ENCODE measurements at places on chromosomes 2 and 18. TPM values are rescaled to one million over a fixed set of nuclear protein-coding genes. Genes with fewer than 3 reads are reported as not detected.
A peak's percentile ranks its signal among the peaks of the same experiment; 100 is the strongest.

- no peak for DNase-seq
Observed at GRCh38 chr2:134039912-134040581, 213.8 kb upstream of the MGAT5 start.

KIAA2012 gene
- not detected for total RNA-seq

DNA sequence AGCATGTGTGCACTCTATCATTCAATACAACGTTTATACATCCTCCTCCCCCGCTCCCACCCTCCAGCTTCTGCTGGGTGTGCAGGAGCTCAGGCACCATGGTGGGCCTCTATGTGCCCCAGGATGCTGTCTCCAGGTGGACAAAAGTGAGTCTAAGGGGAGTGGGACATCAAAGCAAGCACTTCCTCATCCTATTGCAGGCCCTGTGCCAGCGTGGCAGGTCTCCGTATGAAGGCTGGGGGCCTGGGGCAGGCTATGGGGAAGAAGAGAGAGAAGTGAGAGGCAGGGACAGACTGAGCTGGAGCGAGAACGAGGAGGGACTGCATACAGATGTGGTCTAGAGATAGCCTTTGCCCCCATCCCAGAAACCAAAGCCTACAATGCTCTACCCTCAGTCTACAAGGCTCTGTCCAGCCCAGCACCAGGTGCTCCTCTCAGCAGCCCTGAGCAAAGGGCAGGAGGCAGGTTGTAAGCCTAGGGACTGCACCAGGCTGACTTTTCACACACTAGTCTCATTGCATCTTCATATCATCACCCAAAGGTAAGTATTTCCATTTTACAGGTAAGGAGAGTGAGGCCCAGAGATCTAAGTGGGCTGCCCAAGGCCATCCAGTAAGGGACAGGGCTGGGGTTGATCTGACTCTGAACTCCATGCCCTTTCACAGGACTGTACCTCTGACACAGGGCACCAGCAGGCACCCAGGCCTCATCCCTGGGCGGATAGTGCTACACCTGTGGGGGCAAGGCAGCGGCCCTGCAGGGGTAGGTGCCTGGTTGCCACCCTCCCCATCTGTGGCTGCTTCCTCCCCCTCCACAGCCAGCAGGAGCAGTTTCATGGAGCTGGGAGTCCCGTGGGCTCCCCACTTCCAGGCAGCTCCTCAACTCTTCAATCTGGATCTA lies 14.0 kb upstream of the ARID5A start:
- DNase-seq, result no peak

DNA sequence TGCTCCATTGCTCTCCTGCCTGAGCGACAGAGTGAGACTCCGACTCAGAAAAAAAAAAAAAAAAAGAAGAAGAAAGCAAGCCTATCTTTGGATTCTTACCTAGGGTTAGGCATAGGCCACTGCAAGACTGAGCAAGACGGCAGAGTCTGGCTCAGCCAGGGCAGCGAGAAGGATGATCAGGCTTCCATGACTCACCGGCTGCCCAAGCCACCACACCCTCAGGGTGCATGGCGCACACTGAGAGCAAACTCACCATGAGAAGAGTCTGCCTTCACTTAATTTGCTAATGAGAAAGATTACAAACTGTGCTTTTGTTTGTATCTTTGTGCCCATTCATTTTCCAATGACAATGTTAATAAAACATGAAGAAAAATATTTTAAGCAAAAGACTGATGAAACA lies 8.2 kb downstream of the FAM110C start:
- no peak for DNase-seq

DNA sequence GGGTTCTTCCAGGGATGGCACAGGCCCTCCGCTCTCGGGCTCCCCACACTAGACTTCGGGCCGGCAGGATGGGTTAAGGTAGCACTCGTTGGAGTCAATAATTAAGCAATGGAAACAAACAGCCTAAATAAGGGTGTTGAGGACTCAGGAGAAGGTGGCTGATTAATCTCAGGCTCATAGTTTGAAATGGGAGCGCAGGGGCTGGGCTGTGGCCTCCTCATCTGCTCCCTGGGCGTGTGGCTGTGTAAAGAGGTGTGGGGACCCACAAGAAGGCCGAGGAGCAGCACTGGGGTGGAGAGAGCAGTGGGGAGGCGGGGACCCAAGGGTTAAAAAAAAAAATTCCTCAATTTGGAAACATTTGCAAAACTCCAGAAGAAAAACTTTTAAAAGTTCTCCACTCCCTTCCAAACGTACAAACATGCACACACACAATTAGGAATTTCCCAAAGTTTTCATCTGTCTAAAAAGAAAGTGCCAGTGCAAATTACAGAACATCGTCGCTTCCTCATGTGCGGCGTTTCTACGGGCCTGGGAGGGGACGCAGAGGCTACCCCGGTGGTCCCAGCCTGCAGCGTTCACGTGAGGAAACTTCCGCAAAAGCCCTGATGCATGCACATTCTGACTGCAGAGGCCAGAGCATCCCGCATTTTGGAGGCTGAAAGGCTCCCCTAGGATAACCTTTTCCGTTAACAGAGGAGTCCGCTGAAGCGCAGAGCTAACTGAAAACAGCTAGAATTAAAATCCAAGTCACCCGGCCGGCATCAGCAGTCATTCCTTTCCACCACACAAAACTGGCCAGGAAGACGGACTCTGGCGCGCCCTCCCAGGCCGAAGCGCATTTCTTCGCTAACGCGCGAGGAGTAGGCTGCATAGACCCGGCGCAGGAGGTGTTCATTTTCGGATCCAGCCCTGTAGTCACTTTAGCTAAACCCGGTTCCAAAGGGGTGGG lies 1.0 kb upstream of the TUBB6 start:
- peak; percentile 78 for DNase-seq

DNA sequence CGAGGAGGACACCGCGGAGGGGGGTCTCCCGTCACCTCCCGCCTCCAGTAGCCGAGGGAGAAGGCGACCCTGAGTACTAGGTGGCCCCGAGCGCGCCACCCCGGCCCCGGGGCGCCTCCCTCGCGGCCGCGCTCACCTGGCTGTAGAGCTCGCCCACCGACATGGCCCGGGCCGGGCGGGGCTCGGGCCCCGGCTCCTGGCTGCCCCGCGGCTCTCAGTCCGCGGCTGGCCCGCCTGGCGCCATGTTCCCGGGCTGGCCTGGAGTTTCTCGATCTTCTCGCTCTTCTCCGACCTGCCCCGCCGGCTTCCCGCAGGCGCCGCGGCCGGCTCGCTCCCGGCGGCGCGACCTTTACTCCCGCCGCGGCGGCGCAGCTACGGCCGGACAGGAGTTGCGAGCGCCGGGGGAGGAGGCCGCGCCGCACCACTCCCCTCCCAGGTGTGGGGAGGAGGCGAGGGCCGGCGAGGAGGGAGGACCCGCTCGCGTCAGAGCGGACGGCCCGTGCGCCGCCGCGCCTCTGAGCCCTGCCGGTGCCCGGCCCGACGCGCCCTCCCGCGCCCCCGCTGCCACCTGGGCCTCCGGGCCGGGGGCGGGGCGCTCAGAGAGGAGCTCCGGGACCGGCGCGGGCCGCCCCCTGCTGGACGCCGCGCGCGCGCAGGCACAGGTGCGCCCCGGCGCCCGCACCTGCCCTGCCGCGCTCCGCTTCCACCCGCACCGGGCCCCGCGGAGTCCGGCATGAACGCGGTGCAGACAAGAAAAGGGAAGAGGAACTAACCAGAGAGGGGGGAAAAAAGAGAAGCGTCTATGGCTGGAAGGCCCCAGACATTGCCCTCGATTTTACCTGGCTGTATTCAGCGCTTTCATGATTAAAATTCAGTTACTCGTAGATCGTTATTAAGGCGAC lies at the start of gene MYO5B:
MYO5B (minus strand) TSS at position 517 of the 902 bp plus-strand sequence; CDS start at position 163, 354 bp downstream.
- DNase-seq, result no peak

STARD6 gene
- not detected for total RNA-seq

- DNase-seq, result peak; percentile 44
Observed at GRCh38 chr2:212926940-212927339, 224.5 kb downstream of the IKZF2 start.

SCN7A gene
- total RNA-seq, result under 0.01 TPM

ATP9B gene
- total RNA-seq, result 22.0 TPM

DNA sequence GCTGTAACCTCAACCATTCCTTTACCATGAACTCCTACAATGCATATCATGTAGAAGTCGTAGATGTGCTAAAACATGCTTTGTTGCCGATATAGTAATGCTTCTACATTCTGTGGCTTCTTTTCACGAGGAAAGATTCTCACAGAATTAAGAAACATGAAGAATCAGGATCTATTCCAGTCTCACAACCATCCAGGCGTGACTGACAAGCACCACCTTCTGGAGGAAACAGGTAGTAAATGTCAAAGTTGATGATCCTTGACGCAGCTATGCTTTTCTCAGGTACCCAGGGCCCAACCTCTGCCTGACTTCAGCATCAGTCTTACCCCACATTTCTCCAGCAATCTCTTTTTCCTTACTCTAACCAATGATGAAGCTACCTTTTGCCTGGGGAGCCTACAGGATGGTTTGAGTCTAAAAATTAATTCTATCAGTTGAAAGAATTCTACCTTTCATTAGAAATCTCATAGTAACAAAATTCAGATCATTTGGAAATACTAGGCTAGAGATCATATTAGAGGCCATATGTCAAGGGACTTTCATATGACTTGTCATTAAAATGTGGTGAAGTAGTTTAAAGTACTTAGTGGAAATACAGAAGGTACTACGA lies 123.3 kb upstream of the RND3 start:
- peak; percentile 62 for DNase-seq

DNA sequence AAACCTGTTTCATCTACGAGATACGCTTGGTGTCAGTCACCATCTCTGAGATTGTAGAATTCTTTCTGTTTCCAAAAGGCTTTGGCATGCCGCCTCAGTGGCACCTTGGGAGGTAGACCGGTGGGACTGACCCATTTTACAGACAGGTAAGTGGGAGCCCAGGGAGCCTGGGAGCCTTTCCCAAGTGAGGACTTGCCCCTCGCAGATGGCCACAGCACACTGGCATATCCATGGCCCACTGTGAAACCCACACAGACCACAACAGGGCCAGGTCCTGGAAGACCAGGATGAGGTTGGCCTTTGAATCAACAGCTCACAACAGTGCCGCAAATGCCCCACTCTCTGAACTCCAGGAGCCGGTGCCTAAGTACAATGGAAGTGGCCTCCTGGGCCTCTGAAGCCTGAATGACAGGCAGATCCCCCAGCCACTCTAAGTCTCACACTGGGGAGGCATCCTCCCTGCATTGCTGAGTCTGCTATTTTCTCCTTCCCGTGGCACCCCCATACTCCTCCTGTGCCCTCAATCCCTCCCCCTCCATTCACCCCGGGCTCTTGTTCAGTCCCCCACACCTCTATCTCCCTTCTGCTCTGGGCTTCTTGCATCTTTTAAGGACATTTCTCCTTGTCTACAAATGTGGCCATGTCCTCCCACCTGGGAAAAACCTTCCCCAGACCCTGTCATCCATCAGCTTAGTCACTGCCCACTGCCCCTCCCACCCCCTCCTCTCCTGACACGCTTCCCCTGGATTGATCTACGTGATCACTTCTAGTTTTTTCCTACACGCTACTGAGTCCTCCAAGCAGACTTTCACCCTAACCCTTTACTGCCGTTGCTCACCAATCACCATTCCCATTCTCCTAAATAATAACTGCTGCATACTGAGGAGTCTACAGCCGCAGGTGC lies 26.2 kb downstream of the CENPA start:
- no peak for DNase-seq

ANKRD30BL gene
- total RNA-seq, result 0.16 TPM
